SHP77 (cell line): ENCODE measurements at places on chromosomes 12 and 14.

DNA sequence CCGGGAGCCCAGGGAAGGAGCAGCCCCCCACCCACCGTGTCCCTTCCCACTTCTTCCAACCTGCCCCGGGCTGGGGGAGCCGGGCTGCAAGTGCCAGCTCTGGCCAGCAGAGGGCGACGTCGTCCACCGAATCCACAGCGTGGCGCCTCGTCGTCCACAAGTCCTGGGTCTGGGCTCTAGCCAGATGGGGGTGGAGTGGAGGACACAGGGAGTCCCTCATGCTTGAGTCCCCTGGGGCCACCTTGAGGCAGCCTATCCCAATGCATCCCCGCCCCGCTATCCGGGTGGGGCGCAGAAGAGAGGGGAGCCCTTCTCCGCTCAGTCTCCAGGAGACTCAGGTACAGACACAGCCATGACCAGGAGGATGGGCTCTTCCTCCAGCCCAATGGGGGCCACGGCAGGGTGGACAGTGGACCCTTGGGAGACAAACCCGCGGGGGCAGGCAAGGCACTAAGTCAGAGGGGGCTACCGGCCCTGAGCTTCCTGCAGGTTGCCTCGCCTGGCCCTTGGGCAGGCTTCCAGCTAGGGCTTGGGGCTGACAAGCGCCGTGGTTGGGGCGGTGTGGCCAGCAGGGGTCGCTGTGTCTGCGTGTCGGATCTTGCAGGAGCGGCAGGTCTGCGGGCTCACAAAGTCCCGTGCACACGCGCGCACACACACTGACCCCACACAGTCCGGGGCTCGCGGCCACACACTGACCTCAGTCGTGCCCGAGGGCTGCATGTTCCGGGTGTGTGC is 5.5 kb downstream of the AQP5 start:
- DNase-seq, result peak; percentile 68

DNA sequence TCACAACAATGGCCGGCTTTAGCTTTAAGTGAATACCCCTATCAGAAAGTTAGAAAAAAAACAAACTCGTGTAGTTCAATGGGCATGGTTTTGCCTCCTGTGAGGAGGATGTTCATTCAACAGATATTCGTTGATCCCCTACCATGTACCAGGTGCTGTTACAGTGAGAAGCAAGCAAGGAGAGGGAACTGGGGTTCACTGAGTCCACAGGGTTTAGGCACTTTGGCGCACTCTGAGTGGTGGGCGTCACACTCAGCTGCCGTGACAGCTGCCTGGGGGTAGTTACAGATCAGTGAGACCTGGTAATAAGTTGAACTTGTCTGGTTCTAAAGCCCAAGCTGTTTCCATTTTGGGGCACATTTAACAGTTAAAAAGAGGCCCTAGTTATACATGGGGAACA is 74.2 kb downstream of the PAPOLA start:
- no peak for DNase-seq

- DNase-seq, result no peak
Observed at GRCh38 chr12:45357539-45358417, 141.9 kb downstream of the ANO6 start.

- no peak for DNase-seq
Observed at GRCh38 chr12:12095021-12095420, 24.3 kb downstream of the BCL2L14 start.

DNA sequence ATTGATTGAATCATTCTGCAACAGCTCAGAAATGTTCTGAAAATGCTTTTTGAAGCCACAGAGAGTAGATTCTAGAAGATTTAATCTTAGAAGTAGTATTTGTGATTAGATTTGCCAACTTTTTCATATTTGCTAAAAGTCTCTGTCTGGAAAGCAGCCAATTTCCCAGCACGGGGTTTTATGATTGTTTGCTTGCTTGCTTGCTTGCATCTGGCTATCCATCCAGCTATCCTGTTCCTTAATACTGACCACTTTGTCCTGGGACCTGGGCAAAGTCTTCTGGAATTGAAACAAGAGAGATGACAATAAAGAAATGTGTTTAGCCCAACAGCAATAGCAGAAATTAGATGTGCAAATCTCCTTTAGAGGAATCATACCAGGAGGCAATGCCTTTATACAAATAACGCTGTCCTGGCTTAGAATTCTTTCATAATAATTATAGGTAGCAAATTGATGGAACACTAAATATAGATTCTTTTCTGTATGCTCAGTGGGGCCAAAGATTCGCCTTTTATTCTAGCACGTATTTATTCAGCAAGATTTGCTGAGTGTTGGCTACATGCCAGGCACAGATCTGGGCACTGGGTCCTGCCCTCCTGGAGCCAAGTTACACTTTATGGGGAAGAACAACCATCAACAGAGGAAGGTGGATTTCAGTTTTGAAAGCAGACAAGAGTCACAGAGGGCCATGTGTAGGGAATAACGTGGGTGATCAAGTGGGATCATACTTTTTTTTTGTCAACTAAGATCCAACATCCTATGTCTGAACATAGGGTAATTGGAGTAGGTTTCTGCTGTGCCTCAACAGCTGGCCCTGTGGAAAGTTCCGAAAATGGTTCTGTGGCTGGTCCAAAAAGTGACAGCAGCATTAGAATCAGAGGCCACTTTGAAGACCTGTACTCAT is 25.3 kb downstream of the MYBPC1 start:
- DNase-seq, result no peak

GRCh38 chr12:47776471-47777143 is 3.6 kb downstream of the SLC48A1 start:
- DNase-seq, result no peak

GRCh38 chr12:53752621-53753020 is 842 bp upstream of the CISTR start:
- DNase-seq, result no peak

DNA sequence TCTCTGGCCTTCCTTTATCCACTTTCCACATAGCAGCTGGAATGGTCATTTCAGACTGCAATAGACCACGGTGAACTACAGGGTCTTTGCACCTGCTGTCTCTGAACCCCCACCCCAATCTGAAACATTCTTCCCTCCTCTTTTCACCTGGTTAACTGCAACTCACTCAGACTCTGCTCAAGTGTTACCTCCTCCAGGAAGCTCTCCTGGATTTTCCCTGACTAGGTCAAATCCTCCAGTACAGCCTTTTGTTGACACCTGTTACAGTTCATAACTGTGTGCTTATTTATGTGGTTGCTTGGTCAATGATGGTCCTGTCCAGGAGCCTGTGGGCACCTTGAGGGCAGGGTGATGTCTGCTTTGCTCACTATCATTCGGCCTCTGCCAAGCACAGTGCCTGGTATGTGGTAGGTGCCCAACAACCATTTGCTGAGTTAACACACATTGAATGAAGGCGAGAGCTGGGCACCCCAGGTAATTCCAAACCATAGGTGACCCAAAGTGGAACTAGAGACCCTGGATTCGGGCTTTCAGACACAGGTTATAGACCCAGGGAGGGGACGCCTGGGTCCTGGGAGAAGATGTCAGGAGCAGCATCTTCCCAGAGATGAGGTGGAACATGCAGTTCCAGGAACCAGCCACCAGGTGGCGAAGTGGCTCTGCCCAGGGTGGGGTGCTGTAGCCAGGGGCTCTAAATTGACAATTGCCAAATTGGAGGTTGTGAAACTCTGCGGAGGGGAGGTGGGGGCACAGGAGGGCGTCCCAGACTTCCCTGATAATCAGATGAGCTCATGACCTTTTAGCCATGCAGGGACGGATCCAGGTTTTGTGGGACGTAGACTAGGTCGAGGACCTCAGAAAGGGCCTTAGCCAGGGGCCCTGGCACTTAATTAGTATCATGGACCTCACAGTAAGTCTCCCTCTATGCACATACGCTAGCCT is 28.1 kb downstream of the TRPV4 start:
- peak; percentile 23 for DNase-seq
